ENCODE measurements at places on chromosomes 5 and 9.

GRCh38 chr5:145260670-145261069 is 574.5 kb downstream of the PRELID2 start:
- DNase-seq = no peak

DNA sequence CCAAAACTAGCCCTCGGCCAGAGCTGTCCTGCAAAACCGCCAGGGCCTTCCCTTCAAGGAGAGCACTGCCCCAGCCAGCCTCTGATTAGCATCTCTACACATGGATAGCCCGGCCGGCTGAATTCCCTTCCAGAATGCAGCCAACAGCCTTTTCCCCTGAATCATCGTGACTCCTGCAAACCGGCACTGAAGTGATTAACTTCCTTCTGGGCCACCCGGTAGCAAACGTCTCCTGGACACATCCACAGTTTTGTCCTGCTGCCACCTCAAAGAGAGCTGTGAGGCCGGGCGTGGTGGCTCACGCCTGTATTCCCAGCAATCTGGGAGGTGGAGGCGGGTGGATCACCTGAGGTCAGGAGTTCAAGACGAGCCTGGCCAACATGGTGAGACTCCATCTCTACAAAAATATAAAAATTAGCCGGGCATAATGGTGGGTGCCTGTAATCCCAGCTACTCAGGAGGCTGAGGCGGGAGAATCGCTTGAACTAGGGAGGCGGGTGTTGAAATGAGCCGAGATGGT is 21.1 kb upstream of the EEIG1 start:
- no peak for DNase-seq

GRCh38 chr9:122827761-122828093 is 661 bp downstream of the PDCL start:
- DNase-seq = no peak

DNA sequence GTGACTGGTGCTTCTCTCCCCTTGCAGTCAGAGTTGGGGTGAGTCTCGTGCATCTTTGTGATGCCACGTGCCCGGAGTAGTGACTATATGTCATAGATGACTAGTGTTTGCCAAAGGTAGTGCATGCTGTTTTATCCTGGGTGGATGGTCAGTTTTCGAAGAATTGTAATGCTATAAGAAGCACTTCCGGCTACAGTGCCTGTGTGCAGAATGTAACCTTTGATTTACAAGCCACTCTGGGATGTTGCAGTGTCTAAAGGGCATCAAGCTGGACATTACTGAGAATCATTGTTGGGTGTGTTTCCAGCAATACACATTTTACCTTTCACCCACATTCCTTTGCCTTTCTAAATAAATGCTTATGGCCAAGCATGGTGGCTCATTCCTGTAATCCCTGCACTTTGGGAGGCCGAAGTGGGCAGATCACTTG is 16.7 kb downstream of the MVB12B start:
- no peak for DNase-seq

- DNase-seq = no peak
These were observed 524.1 kb upstream of the MEF2C start for GRCh38 chr5:89407054-89407453.

- DNase-seq = no peak
These were observed 26.9 kb downstream of the CRB2 start for GRCh38 chr9:123382653-123383511.

DNA sequence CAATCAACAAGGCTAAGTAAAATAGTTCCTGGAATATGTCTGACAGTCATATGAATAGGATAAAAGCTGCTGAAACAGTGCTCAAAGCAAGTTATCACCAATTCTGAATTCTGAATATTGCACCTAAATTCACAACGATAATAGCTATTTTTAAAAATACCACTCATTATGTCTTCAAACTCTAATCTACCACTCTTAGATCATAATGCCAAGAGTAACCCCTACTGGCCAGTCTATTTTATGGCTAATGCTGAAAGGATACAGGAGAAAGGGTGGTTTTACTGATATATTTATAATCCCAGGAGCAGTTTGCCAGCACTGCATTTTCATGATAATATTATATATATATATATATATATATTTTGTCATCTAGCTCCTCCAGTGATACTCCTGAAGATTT is 232.8 kb downstream of the PDE4D start:
- DNase-seq = no peak

Measured in stimulated activated CD4-positive, alpha-beta T cell treated with anti-CD3 and anti-CD28 coated beads, Interleukin-1b, Interleukin-23, amount 100 ng/mL, for 1 hour (primary cell).